C1 segment of cervical spinal cord (tissue), 14 donors: ENCODE measurements at places on chromosomes 1 and 21.

GRCh38 chr1:57058652-57059501 lies 93.1 kb upstream of the C8B start:
- no peak for DNase-seq

GRCh38 chr1:106995970-106996369 lies 60.5 kb upstream of the PRMT6 start:
- DNase-seq = no peak

- no peak for DNase-seq
These were observed 3.7 kb downstream of the MIGA1 start for GRCh38 chr1:77783141-77783540.

GRCh38 chr1:113940365-113941244 lies 11.5 kb downstream of the HIPK1 start:
- DNase-seq = no peak
